ENCODE measurements at places on chromosomes 1 and 21.

GRCh38 chr21:42799948-42800347, 79.4 kb downstream of the WDR4 start:
- no peak for DNase-seq

GRCh38 chr1:202182040-202182877, 11.3 kb upstream of the LGR6 start:
- DNase-seq, result no peak

GRCh38 chr21:21039624-21040170, 41.5 kb downstream of the NCAM2 start:
- no peak for DNase-seq

DNA sequence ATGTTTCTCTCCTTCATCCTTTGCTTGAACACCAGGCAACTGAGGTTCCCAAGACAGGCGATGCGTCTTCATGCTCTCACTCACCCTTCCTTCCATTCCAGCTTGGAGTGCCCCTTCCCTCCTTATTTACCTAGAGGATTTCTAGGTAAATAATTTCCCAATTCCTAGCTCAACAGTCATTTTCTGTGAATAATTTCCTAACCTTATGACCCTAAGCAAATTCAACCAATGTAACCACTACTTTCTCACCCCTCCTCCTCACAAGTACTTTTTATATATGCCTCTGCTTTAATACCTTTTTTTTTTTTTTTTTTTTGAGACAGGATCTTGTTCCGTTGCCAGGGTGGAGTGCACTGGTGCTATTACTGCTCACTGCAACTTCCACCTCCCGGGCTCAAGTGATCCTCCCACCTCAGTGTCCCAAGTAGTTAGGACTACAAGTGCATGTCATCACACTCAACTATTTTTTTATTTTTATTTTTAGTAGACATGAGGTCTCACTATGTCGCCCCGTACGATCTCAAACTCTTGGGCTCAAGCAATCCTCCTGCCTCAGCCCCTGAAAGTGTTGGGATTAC, 86.7 kb downstream of the USP24 start:
- DNase-seq, result no peak

- peak; percentile 65 for DNase-seq
Measured at GRCh38 chr1:176949033-176949662, 215.4 kb downstream of the ASTN1 start.

- DNase-seq, result peak; percentile 80
Measured at GRCh38 chr1:209937996-209938959, at the start of gene SYT14. TSS of gene SYT14 (plus strand) at chr1:209938217. CDS start at chr1:209938265, 48 bp downstream.
